ENCODE measurements at places on chromosomes 12 and 14.

DNA sequence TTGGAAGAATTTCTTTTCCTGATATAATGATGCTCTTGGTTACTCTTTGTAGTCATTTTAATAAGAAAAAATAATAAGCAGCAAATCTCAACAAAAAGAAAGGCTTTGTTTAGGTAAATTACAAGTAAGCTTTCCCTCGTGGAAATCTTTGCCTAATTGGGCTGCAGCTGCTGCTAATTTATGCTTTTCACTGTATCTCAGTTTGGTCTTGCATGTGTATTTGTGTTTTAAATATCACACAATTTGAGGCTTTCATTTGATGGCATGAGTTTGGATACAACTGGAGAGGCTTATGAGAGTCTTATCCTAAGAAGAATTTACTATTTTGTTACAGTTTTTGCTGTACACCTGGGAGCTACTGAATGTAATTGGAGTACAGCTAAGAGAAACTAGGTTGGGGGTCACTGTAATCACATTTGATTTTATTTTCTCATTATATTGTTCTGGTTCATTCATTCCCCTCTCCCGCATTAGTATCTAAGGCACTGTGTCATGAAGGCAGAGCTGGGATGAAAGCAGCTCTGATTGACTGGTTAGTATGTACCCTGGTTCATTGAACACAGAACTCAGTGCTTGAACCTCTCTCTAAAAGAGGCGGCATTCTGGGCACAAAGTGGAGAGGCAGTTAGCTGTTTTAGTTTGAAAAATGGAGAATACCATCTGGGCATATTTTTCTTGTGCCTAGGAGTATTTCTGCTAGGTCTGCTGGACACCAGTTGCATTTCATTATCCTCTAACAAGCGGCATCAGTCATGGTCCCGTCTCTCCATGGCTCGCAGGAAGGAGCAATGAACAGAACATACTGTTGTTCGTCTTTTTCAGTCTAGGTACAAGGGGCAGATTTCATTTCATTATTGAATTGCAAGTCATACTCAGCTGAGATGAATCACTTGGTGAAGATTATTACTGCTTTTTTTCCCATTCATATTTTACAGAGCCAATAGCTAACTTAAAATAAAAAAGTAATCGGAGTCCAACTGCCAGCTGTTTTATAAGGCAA, 118.0 kb upstream of the TMEM260 start:
- DNase-seq: no peak

- no peak for DNase-seq
Measured at GRCh38 chr12:73547421-73547820, 990.2 kb upstream of the ATXN7L3B start.

- no peak for DNase-seq
Measured at GRCh38 chr12:66533767-66534166, 145.1 kb downstream of the GRIP1 start.

DNA sequence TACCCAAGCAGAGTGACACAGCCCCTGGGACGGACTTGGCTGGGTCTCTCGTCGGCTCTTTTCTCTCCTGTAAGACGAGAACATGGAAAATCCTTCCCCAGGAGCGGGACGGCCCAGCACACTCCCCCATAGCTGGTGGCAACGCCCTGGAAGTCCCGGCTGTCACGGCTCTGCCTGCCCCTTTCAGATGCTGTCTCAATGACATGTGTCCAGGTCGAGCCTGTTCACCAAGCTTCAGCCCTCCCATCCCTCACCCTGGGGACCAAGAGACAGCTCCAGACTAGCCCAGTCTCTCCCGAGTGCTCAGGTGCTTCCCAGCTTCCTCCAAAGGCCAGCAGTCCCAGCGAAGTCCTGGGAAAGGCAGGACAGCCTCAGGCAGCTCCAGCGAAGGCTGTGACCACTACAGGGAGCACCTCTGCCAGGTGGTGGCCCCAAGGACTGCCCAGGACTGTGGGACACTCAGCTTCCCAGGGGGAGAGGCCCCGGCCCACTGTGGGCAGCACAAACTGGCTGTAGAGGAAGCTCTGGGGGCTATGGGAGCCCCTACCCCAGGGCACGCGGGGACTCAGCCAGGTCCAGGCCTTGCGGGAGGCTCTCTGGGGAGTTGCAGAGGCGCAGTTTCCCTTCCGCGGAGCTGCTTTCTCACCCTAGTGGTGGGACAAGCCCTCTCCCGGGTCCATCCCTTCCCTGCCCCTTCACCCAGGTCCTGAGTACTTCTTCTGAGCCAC, 33.6 kb downstream of the TNFAIP2 start:
- DNase-seq: no peak

GRCh38 chr12:122403831-122404230, 18.6 kb downstream of the CLIP1 start:
- DNase-seq: no peak

All from activated T-cell treated with anti-CD3 and anti-CD28 coated beads for 24 hours (primary cell).